NCI-H1105 treated with DMSO at 0.1 percent for 48 hours (cell line): ENCODE measurements at places on chromosomes 6 and 20.

- DNase-seq, result no peak
Measured at GRCh38 chr20:54856202-54856601, 380.8 kb downstream of the DOK5 start.

DNA sequence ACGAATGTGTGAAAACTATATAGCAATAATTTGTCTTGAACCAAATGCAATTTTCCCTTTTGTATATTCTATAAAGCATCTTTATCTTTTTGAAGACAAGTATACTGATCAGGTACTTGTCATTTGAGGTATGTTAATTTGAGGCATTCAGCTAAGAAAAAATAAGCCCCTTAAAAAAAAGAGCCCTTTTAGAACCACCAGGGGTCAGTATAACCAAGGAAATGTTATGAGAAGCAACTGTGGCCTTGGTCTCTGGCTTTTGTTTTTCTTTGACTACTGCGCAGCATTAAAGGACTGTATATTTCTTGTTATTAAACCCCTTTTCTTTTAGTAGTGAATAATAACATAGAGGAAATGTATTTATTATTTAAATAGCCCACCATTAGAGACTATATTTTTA, 43.1 kb downstream of the CD109 start:
- peak; percentile 72 for DNase-seq

DNA sequence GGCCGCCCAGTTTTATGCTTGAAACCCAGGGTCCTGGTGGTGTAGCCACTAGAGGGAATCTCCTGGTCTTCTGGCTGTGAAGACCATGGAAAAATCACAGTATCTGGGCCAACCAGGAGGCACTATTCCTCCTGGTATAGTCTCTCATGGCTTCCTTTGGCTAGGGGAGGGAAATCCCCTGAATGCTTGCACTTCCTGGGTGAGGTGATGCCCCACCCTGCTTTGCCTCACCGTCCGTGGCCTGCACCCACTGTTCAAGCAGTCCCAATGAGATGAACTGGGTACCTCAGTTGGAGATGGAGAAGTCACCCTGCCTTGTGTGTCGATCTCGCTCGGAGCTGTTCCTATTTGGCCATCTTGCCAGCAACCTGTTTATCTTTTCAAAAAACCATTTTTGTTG, 10.1 kb upstream of the ZNF337 start:
- no peak for DNase-seq

GRCh38 chr6:100346828-100347227, 117.9 kb downstream of the SIM1 start:
- DNase-seq, result no peak

GRCh38 chr20:57432862-57433491, 41.8 kb downstream of the RBM38 start:
- DNase-seq, result no peak

GRCh38 chr6:39377539-39377950, 55.0 kb upstream of the KCNK16 start:
- DNase-seq, result peak; percentile 4

- no peak for DNase-seq
Measured at GRCh38 chr20:4439461-4439860, 282.2 kb upstream of the PRND start.

GRCh38 chr6:33839399-33840047, 35.7 kb upstream of the MLN start:
- DNase-seq, result no peak

GRCh38 chr6:108574457-108575141, 13.9 kb downstream of the FOXO3 start:
- peak; percentile 22 for DNase-seq

- DNase-seq, result no peak
Measured at GRCh38 chr6:89734526-89734925, 85.1 kb downstream of the MDN1 start.

DNA sequence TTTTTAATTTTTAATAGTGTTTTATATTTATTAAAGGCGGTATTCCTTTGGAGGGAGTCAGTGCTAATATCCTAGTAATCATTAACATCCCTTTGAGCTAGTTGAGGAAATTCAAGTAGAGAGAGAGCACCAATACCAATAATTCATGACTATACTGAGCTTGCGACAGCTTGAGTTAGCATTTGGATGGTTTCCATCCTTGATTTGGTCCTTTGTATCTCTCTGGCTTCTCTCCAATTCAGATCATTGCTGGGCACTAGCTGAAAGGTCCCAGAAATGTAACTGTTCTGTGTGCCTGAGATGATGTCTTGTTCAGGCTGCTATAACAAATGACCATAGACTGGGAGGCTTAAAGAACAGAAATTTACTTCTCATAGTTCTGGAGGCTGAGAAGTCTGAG, 77.0 kb downstream of the RNF144B start:
- DNase-seq, result no peak

- DNase-seq, result no peak
Measured at GRCh38 chr6:134607411-134607810, 289.5 kb upstream of the SGK1 start.

GRCh38 chr6:9540534-9541126, 874.2 kb downstream of the TFAP2A start:
- DNase-seq, result peak; percentile 57

GRCh38 chr6:112253841-112254816, at the start of gene LAMA4:
LAMA4 (minus strand) TSS chr6:112254567; CDS start chr6:112254150, 417 bp downstream.
- peak; percentile 48 for DNase-seq

DNA sequence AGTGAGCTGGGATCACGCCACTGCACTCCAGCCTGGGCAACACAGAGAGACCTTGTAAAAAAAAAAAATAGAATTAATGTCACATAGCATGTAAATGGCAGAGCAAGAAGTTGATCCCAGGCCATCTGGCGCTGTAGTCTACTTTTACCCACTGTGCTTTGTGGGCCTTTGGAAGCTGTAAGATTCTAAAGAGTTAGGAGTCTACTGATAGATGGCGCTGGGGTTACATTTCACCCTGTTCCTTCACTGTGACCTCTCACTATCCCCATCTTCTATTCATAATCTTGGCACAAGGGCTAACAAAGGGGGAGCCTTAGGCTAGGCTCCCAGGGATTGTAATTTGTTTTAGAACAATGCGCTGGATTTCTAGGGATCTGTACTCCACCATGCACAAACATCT, 24.4 kb downstream of the SIRPD start:
- DNase-seq, result no peak

DNA sequence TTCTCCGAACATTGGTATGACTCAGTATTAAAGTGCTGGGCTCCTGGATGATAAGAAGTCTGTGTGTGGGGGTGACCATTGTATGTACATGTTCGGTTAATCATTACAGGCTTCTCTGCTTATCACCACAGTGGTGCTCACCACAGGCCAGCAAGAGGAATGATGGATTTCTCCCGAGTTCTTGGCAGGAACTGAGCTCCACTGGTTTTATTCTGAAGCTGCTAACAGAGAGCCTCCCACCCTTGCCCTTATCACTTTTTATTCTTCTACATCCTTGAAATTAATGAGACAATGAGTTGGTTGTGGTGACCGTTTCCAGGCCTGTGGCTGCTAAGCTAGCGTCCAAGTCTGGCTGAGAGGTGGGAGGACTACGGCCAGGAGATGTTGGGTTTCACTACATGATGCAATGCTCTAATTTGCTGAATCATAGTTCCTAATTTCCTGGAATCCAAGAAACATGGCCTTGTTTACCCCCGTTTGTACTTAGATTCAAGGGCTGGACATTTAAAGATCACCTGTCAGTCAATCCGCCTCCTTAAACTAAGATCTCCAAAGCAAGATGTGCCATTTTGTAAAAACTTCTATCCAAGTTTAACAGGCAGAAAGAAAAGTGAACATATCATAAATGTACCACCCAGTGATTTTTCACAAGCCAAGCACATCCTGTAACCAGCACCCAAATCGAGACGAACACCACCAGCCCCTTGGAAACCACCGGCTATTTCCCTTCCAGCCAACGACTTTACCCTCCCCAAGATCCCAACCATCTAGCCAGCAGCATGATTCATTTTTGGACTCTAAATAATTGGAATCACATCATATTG, 172.5 kb downstream of the FOXA2 start:
- DNase-seq, result no peak

GRCh38 chr6:147821295-147821897, 312.9 kb downstream of the SAMD5 start:
- DNase-seq, result no peak
